GM23338 (cell line): ENCODE measurements at places on chromosomes 11 and 22. TPM values are rescaled to one million over a fixed set of nuclear protein-coding genes. Genes with fewer than 3 reads are reported as not detected.
A peak's percentile ranks its signal among the peaks of the same experiment; 100 is the strongest.

- peak; percentile 19 for DNase-seq
Observed at GRCh38 chr11:69962152-69962551, 116.0 kb upstream of the ANO1 start.

Gene SCGB1A1
- not detected in 2 replicates for total RNA-seq

DNA sequence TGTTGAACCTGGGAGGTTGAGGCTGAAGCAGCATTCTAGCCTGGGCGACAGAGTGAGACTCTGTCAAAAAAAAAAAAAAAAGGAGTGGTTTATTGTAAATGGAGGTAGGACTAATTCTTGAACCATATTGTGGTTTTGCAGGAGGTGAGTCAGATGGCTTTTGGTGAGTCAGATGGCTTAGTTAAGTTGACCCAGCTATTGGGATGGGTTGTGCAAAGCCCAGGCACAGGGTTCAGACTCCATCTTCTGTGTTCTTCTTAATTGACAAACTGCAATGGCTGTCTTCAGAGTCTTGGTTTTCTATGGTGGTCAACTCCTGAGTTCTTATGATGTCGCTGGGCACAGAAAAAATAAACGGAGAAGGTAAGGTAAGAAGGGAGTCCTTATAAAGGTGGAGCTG lies 182.7 kb downstream of the ADAMTS15 start:
- DNase-seq, result no peak

Gene LMF2
- total RNA-seq, result 30.7 and 36.3 TPM in 2 replicates

DNA sequence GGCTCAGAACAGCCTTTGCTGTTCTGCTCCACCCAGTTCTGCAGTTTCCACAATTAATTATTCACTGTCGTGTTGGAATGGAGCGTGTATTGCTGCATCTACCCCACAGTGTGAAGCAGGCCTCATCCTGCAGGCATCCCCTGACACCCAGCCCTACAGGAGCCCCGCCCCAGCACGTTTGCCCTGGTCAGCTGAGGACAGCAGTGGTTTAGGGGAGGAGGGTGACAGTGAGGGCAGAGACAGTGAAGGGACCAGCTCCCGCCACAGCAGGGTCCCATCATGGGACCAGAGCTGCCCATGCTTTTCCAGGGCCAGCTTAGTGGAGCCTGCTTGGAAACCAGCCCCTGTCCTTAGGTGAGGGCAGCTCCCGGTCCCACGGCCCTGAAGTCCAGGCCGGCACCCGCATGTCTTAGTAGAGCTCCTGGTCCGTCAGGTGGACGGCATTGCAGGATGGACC lies 273.0 kb downstream of the TBC1D22A start:
- no peak for DNase-seq

- DNase-seq, result no peak
Observed at GRCh38 chr11:112762707-112763090, 198.5 kb upstream of the NCAM1 start.

Gene SLC43A3
- total RNA-seq, result 23.7 and 24.8 TPM in 2 replicates

Gene H19
- 0.76 TPM in 1 of 2 replicates, not detected in the other for total RNA-seq

DNA sequence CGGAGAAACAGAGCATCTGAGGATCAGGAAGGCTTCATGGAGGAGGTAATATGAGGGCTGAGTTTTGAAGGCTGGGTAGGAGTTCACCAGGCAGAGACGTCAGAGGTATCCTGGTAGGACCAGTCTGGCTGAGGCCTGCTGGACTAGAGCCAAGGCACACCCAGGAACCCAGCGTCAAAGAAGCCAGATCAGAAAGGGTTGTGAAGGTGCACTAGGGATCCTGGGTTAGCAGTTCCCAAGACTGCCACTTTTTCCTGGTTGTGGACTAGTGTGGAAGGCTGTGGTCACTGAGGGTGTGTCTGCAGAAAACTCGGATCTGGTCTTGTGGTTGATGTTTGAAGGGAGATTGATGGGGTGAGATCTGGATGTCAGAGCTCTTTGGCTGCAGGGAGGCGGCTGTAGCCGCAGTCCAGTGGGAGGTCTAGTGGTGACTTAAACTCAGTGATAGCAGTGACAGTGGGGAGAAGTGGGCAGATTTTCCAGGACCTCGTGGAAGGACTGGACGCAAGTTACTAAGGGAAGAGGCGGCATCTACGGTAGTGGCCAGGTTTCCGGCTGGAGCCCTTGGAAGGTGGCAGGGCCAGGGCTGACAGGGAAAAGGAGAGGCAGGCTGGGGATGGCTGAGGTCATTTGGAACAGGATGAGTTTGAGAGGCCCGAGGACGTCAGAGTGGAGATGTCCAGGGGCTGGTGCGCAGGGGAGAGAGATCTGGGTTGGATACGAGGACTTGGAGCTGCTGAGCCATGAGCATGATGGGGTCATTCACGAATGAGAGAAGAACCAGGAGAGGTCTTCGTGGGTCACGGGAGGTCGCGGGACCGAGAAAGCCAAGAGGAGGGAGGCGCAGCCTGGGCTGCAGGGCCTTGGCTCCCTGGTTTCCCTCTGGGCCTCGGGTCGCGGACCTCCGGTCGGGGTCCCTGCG lies 10.9 kb downstream of the RELA start:
- peak; percentile 29 for DNase-seq

Gene PRR33
- 0.04 TPM in 1 of 2 replicates, not detected in the other for total RNA-seq

GRCh38 chr11:61125310-61125684 lies 23.0 kb downstream of the CD5 start:
- no peak for DNase-seq

DNA sequence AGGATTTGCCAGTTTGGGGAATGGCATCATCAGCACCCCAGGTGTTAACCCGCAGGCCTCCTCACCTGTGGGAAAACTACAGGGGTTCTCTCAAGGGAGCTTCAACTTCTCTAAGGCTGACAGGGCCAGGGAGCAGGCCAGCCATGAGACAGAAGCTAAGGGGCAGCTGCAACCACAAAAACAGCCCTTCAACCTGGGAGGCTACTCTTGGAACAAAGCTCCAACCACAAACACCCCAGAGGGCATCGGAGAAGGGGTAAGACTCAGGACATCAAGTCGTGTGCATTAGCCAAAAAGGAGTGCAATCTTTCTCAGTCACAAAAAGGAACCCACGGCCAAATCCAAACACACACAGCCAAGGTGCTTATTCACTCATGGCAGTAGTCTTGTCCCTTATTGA lies 103.0 kb downstream of the PLEKHA7 start:
- DNase-seq, result no peak

- DNase-seq, result peak; percentile 81
Observed at GRCh38 chr11:58788355-58789023, 56.0 kb downstream of the GLYATL2 start.

Gene RIMBP3C
- total RNA-seq, result 1.1 and 1.6 TPM in 2 replicates

Gene FADS3
- 73.5 and 91.4 TPM in 2 replicates for total RNA-seq

Gene HDAC10
- 32.4 and 41.9 TPM in 2 replicates for total RNA-seq

GRCh38 chr22:19776433-19777031 lies 16.0 kb downstream of the TBX1 start:
- DNase-seq, result no peak

DNA sequence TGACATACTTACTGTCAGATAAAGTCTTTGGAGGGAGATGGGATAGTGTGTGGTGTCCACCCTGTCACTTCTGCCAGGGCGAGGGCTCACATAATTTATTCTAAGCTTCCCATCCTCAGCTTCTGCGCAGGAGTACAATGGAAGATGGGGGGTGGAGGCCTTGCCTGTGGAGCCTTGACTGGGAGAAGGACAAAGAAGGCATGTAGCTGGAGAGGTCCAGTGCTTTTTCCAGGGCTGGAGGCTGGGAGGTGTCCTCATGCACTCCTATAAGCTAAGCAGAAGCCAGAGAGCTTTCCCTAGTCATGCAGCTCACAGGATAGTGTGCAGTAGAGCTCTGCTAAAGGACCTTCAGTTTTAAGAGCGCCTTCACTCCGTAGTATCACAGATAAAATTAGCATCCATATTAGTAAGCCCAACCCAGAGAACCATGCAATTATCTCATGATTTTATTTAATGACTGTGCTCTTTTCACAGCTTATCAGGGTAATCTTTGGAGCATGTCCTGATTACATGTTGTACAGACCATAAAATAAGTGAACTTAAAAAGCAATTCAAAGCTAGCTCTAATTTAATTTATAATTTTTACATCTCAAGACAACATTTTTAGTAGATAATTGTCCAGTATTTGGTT lies 148.3 kb downstream of the TEAD1 start:
- no peak for DNase-seq
